LoVo (cell line): ENCODE measurements at places on chromosomes 6 and 20.

- no peak for DNase-seq
These were observed 152.1 kb upstream of the RNF24 start for GRCh38 chr20:4167261-4168021.

- no peak for DNase-seq
These were observed 137.3 kb upstream of the SNX9 start for GRCh38 chr6:157685596-157686280.

GRCh38 chr20:63166193-63167020 lies 49.5 kb downstream of the YTHDF1 start:
- no peak for DNase-seq

DNA sequence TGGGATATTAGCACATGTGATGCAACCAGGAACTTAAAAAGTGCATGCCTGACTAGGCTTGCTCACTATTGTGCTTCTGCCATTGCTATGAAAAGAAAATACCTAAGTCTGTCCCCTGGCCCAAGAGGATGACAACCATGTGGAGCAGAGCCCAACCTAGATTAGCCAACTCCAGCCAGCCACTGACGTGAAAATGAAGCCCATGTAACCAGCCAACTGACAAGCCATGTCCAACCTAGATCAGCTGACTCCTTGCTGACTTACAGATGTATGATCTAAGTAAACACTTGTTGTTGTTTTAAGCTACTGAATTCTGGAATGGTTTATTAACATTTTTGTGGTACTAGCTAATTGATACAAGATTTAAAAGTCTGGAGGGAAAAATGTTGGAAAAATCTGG lies 47.5 kb downstream of the PIGU start:
- no peak for DNase-seq

- DNase-seq = no peak
These were observed 20.2 kb downstream of the RAB22A start for GRCh38 chr20:58329711-58330110.
